ENCODE measurements at places on chromosomes 16 and 17.

- no peak for DNase-seq
Observed at GRCh38 chr17:32497431-32498205, 10.8 kb downstream of the CDK5R1 start.

DNA sequence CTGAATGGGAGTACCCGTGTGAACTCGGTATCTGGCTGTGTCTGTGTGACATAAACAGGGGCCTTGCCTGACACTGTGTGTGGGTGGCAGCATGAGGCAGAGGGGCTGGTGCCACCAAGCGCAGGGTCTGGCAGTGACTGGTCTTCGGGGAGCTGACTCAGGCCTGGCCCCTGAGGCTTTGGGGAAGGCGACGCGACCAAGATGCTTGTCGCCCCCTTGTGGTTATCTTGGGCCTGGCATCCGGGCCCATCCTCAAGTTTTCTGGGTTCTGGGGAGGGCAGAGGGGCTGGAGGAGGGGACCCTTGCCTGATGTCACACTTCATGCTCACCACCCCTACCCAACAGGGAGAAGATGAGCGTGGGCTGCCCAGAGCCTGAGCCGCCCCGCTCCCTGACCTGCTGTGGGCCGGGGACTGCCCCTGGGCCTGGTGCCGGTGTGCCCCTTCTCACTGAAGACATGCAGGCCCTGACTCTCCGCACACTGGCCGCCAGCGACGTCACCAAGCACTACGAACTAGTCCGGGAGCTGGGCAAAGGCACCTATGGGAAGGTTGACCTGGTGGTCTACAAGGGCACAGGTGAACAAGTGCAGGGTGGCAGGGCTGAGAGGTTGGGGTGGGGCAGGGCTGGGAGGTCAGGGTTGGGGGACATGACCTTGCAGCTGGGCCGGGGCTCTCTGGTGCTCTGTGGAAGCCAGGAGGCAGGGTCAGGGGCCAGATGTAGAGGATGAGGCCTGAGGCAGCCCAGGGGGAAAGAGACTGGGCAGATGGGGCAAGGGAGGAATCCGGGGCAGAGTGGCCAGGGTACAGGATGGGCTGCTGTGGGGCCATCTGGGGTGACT, 24.9 kb downstream of the SBK1 start:
- DNase-seq, result no peak

GRCh38 chr16:29726845-29727377, 18.9 kb downstream of the C16orf54 start:
- DNase-seq, result no peak

DNA sequence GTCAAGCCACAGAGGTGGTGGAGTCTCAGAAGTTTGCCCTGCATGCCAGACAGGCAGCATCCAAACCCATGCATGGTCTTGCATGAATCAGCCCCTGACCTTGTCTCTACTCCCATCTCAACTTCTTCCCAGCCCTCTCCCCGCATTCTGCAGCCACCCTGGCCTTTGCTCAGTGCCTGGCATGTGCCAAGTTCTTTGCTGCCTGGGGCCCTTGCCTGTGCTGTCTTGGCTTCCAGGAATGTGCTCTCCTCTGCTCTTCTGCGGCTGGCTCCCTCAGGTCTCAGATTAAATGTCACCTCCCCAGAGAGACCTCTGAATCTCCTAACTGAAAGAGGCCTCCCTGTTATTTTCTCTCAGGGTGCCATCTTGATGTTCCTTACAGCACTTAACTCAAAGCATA, 17.6 kb downstream of the DRC3 start:
- DNase-seq, result no peak

DNA sequence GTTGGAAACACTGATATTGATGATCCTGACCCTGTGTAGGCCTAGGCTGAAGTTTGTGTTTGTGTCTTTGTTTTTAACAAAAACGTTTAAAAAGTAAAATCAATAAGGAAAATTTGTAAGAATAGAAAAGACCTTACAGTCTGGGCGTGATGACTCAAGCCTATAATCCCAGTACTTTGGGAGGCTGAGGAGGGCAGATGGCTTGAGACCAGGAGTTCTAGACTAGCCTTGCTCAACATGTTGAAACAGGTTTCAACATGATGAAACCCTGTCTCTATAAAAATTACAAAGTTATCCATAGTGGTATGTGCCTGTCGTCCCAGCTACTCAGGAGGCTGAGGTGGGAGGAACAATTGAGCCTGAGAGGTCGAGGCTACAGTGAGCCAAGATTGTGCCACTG, 18.3 kb upstream of the TOM1L1 start:
- no peak for DNase-seq

GRCh38 chr16:30927789-30928378, 4.5 kb downstream of the FBXL19 start:
- DNase-seq, result peak; percentile 14

GRCh38 chr17:64392300-64392699, 1.6 kb upstream of the PECAM1 start:
- no peak for DNase-seq

- DNase-seq, result no peak
Observed at GRCh38 chr17:35731239-35731916, at the start of gene RASL10B. TSS of gene RASL10B (plus strand) at chr17:35731639. CDS start at chr17:35735185, 3,546 bp downstream.

DNA sequence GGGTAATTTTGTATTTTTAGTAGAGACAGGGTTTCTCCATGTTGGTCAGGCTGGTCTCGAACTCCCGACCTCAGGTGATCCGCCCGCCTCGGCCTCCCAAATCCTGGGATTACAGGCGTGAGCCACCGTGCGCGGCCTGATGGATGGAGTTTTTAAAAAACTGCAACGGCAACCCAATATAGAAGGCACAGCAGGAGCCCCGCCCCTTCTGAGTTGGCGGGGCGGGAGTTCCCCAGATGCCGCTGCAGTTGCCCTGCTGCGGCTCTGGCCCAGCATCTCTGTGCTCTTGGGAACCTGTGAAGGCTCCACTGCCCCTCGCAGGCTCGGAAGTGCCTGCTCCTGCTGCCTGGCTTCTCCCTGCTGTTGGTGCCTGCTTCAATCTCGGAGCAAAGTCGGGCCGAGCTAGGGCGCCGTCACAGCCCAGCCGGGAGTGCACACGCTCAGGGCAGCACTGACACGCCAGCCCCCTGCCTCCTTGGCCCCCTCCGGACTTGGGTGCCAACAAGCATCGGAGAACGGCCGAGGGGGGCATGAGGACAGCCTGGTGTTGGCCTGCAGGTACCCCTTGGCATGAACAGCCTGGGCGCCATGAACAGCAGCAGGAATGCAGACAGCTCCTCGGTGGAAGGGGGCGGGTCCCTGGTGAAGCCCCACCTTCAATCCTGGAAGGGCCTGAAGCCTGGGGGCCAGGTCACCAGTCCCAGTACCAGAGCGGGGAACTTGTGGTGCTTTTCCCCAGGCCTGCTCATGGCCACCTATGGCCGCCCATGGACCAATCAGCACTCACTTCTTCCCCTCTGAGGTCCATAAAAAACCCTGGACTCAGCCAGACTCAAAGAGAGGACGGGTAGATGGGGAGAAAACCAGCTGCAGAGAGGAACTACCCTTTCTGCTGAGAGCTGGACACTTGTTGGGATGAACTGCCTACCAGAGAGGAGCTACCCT, 2.3 kb upstream of the NT5M start:
- DNase-seq, result peak; percentile 56

DNA sequence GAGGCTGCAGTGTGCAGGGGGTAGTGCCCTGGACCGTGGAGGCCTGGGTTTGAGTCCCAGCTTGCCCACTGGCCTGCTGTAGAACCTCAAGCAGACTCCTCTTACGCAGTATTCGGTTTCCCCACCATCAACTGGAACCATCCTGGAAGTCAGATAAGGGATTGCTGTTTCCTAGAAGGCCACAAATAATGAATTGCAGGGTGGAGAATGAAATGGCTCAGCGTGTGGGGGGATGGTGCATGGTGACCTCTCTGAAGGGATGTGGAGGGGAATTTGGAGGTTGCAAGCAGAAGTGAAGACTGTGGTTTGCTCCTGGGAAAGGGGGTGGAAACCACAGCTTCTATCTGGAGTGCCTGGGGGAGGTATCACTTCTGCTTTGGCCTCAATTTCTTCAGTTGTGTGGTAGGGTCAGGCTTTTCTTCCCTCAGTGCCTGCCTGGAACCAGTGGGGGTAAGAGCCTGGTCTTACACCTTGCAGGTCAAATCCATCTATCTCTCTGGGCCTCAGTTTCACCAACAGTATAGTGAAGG, 1.7 kb downstream of the ADGRG5 start:
- no peak for DNase-seq

DNA sequence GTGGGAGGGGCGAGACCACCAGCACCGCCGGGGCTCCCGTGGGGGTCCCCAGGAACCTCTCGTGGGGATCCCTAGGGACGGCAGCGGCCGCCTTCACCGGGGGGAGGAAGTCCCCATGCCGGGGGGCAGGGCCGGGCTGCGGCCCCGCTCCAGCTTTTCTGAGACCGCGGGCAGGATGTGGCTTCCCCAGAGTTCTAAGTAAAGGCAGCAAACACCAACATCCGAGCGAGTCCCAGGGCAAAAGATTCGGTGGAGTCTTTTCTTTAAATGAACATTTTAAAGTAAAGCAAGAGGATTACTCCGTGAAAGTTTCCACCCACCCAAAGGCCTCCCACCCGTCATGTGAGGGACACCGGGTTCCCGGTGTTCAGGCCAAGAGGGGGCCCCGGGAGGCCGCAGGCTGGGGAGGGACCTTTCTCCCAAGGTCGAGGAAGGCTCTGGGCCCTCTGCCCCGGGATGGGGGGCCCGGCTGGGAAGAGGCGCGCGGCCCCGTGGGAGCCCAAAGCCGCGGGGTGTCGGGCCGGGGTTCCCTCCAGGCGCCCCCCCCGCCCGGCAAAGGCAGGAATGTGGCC, 137.2 kb upstream of the RPH3AL start:
- peak; percentile 35 for DNase-seq

DNA sequence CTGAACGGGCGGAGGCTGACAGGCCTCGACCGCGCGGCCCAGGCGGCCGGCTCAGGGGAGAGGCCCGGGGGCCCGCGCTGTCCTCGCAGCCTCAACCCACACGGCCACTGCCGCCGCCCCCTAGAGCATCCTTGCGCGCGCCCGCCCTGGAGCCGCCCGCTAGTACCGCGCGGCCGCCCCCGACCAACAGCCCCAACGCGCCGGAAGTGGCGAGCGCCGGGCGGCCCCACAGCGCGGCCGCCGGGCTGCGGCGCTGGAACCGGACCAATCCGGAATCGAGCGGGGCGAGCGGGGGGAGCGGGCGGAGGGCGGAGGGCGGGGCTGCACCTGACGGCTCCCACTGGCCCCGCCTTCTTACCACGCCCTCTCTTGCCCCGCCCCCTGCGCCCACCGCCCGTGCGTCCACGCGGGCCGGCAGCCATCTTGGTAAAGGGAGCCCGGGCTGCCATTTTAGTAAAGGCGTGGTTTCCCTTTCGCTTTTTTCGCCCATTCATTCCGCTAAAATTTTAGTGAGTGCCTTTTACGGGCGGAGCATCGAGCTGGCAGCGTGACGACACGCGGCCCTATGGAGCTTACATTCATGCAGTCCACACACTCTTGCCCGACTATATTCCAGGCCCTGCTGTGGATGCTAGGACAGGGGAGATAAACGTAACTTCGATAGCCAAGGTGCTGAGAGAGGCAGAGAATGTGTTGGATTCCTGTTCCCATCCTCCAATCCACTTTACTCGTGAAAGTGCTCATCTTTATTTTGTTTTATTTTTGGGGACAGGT, at the start of gene XPO6:
Gene XPO6, minus strand, starts transcription at position 208 of the 774 bp plus-strand sequence. CDS start 597 bp downstream, outside the sequence.
- DNase-seq, result peak; percentile 83

DNA sequence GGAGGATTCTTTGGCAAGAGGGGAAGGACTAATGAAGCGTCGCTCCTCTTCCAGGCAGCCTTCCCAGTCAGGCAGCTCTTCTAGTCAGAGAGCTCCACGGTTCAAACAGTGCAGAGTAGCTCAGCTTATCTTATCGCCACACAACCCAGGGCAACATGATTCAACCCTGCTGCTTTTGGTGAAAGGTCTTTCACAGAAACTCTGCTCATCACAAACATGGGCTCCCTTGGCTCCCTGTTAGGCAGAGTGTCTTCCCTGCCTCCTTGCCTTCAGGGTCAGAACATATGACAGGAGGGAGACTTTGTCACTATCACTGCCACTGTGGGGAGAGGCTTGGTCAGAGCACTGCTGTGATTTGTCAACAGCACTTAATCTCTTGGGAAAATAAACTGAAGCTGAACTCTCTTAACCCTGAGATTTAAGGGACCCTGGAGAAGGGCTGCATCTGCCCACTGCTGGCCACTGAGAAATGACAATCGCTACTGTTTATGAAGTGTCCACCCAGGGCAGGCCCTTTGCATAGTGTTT, 6.9 kb upstream of the SLC13A2 start:
- no peak for DNase-seq

GRCh38 chr17:77191244-77191643, 50.5 kb downstream of the SEC14L1 start:
- no peak for DNase-seq

- no peak for DNase-seq
Observed at GRCh38 chr16:987906-988305, 6.3 kb downstream of the SOX8 start.

- no peak for DNase-seq
Observed at GRCh38 chr17:40480501-40481003, 20.9 kb downstream of the TNS4 start.

DNA sequence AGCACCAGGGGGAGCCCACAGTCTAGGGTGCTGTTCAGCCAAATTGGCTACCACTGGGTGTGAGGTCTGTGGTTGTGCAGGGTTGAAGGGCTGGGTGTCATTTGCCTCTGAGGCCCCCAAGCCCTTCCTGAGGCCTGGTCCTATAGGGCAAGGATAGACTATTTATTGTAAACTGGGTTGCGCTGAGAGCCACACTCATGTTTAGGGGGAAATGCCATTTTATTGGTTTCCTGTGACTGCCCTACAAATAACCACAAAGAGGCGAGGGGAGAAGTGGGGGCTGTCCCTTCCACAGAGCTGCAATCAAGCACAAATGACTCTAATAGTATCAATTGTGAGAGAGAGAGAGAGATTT, 3.6 kb upstream of the ZCCHC14 start:
- DNase-seq, result no peak

GRCh38 chr16:81632392-81633146, 146.5 kb upstream of the PLCG2 start:
- DNase-seq, result peak; percentile 28
